NCI-H2227 treated with DMSO at 0.1 percent for 48 hours (cell line): ENCODE measurements at places on chromosomes 13 and 19.

DNA sequence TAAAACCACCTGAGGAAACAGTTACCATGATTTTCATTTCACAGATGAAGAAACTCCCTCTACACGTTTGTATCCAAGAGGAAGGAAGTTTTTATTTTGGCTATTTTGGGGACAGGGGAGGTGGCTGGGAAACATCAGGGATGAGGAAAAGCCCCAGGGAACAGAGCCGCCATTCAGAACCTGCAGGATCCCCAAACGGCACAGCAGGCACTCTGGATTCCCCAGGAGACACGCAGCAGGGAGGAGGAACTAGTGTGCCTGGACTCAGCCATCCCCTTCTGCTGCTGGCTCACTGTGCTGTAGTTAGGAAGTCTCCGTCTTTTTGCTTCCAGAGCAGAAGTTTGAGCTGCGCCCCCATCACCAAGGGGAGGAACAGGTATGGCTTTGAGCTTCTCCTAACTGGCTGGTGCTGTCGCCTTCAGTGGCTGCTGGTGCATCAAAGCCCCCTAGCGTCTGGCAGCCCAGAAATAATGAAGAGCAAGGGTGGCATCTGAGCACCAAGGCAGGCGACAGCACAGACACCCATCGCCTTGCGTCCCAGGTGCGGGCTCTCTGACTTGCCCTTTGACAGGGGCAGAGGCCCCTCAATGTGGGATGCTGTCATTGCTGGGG is 4.2 kb downstream of the NAPA start:
- no peak for DNase-seq

DNA sequence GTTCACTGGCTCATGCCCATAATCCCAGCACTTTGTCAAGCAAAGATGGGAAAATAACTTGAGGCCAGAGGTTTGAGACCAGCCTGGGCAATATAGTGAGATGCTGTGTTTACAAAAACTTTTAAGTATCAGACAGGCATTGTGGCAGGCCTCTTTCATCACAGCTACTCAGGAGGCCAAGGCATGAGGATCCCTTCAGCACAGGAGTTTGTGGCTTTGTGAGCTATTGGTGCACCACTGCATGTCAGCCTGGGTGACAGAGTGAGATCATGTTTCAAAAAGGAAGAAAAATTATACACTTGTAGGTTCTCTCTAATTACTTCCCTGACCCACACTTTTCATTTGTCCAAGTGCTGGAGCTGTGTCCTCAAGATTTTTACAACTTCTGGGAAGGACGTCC is 11.5 kb upstream of the LGALS14 start:
- no peak for DNase-seq

- no peak for DNase-seq
Observed at GRCh38 chr13:50829896-50830295, 13.6 kb downstream of the DLEU7 start.

DNA sequence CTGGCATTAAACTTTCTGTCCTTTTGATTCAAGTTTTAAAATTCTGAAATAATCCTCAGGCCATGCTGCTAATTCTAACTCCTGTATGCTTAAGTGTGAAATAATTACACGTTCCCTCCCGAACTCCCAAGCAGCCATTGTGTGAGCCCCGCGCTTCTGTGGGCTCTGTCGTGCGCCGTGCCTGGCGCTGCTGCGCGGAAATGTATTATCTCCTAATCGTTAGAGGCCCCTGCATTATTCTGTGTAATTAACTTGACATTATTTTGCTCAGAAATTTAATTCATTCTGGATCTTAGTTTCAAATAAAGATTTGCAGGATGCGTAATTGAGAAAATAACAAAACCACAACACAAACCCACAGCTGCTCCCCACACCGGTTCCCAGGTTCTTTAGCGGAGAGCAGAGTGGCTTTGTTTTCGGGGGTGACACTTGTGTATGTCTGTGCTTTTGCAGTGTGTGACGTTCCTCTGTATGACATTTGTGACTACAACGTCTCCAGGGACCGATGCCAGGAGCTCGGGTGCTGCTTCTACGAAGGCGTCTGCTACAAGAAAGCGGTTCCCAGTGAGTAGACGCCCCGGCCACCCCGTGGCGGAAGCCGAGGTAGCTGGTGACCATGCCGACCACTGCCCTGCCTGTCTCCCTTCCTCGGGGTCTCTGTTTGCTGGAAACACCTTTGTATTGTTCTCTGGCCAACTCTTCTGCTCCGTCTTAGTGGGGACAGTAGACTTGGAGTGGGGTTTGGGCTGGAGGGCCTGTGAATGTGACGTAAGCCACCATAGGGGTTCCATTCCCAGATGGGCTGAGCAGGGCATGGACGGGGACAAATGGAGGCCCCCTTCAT is 7.5 kb downstream of the TEX29 start:
- peak; percentile 5 for DNase-seq

DNA sequence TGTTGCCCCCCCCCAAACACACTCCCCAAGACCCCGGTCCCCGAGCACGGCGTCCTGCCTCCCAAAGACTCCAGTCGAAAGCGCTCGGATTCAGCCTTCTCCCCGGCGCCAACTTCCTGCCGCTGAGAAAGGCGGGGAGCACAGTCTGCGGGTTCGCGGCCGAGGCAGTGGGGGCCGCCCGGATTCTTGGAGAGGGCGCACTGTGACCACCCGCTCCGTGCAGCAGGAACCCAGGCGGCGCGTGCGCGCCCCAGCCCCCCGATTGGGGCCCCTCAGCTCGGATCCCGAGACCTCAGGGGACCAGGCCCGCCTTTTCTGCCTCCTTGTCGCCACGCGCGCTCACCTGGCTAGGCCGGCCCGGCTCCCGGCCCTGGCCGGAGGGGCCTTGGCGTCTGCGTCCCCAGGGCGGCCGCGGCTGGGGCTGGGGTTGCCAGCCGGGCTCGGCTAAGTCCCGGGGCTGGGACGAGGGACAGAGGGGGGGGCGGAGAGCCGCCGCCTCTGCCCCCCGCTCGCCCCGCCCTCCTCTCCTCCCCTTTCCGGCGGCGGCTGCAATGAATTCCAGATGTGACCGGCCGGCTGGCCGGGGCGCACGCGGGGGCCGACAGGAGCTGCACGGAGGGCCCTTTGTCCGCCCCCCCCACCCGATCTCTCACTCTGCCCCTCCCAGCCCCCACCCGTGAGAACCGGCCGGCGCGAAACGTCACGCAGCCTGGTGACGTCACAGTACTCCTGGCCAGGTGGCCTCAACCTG is at the start of gene S1PR2:
S1PR2 (minus strand) TSS at position 471 of the 751 bp plus-strand sequence. CDS start 6,426 bp downstream, outside the sequence.
- peak; percentile 52 for DNase-seq

DNA sequence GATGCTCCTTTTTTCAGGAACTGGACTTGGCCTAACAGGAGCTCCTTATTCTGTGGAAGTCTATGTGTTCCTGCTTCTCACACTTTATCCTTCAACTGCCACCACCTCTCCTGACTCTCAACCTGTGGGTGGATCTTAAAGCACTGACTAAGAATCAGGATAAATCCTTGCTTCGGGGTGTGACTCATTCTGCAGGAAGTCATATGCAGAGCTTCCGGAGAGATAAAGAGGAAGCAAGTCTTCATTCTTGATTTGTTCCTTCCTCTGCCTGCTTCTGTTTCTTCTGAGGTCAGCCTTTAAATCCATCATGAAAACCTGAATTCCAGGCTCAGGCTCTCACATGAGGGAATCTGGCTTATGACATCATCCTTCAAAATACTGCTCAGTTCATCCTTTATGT is 137.1 kb upstream of the ATXN8OS start:
- DNase-seq: no peak

DNA sequence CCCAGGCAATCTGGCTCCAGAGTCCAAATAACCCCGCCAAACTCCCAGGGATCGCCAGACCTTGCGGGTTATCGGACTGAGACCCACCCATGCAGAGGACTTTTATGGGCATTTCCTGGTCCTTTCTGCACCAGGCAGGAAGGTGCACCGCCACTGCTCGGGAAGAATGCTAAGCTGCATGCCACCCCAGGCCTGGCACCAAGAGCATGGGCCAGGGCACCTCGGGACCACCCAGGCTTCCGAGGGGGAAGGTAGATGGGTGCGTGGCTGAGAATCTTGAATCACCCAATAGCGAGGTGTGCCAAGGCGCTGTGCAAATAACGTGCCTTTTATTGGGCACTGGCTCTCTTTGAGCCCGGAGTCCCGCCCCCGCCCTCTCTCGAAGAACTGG is 422 bp upstream of the ZNF575 start:
- DNase-seq: peak; percentile 85

DNA sequence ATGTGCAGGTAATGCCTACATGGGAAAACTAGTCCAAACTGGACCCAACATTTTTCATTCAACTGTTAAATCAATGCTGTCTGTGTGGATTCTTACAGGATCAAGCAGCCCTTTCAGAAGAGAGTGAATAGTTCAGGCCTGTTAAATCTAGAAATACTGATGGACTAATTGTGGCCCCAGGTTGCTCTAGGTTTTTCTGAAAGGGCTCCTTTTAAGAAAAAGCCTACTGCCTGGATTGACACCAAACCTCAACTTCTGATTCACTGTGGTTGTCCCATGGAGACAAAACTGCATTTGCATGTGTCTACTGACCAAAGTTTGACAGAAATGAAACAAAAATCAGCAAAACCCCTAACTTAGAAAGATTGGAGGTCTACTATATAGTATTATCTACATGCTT is 437.0 kb downstream of the KLF12 start:
- DNase-seq: no peak

- peak; percentile 7 for DNase-seq
Observed at GRCh38 chr13:33799950-33800592, 17.9 kb upstream of the RFC3 start.

DNA sequence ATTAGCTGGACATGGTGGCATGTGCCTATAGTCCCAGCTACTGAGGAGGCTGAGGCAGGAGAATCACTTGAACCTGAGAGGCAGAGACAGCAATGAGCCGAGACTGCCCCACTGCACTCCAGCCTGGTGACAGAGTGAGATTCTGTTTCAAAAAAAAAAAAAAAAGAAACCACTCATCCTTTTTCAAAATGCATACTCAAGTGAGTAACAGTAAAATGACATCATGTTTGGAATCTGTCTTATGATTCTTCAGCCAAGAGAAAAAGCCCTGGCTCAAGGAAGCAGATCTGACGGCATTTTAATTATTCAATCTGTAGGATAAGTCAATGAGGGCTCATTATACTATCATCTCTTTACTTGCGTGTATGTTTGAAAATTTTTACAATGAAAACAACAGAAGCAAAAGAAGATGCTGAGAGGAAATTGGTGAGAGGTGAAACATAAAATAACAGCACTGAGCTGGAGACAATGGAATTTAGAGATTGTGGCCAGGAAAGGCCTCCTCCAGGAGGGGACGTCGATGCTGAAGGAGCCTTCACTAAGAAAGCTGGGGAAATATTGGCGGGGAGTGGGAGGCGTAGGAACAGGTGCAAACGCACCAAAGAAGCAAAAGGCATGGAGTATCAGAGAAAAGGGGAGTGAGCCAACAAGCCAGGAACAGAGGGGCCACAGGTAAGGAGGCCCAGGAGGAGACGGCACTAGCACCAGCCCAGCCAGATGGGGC is 12.9 kb upstream of the CCNE1 start:
- no peak for DNase-seq

DNA sequence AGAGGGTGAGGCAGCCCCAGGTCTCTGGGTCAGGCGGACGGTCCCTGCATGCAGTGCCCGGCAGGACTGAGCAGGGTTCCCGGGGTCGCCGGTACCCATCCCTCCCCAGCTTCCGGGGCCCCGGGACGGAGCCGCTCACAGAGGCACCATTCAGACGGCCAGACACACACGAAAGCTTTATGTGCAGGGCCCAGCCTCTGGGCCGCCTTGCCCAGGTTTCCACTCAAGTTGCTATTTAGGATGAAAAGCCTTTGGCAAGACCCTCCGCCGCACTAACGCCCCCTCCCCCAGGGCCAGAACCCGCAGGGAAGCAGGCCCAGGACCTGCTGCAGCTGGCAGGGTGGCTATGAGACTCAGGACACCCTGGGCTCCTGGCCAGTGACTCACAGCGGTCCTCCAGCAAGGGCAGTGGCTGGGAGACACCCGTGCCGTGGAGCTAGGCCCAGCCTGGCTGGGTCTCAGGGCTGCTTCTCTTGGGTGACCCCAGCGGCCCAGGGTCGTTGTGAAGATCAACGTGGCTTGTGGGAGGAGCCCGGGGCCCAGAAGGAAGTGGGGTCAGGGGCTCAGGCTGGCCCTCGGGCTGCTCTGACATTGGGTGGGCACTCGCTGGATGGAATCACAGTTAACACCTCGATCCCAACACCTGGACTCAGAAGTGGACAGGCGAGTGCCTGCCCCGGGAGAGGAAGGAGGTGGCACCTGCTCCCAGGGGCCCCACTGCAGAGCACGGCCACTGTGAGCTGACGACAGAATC is 4.8 kb downstream of the C19orf25 start:
- DNase-seq: no peak

GRCh38 chr13:92044351-92044750 is 645.9 kb downstream of the GPC5 start:
- no peak for DNase-seq

DNA sequence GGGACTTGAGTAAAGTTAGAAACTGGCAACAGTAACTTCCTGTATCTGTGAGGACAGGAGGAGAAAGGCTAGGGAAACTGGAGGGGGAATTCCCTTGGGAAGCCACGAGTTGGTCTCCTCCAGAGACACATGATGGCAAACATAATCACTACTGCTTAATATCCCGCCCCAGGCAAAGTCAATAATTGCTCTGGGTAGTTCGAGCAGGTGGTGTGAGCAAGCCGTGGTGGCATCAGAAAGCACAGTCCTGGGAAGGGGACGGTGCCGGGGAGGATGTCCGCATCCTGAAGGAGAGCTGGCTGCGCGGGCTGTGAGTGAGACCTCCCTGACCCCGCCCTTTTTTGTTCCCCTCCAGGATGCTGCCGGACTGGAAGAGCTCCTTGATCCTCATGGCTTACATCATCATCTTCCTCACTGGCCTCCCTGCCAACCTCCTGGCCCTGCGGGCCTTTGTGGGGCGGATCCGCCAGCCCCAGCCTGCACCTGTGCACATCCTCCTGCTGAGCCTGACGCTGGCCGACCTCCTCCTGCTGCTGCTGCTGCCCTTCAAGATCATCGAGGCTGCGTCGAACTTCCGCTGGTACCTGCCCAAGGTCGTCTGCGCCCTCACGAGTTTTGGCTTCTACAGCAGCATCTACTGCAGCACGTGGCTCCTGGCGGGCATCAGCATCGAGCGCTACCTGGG is 1.4 kb downstream of the FFAR2 start:
- no peak for DNase-seq

GRCh38 chr13:46675016-46675415 is 121.9 kb downstream of the ESD start:
- DNase-seq: no peak
